Stimulated activated CD4-positive, alpha-beta T cell treated with anti-CD3 and anti-CD28 coated beads, Interleukin-2, amount 100 ng/mL, for 4 hours (primary cell): ENCODE measurements at places on chromosomes 3 and 15.

GRCh38 chr3:8848696-8849131 is 79.3 kb upstream of the OXTR start:
- no peak for DNase-seq

DNA sequence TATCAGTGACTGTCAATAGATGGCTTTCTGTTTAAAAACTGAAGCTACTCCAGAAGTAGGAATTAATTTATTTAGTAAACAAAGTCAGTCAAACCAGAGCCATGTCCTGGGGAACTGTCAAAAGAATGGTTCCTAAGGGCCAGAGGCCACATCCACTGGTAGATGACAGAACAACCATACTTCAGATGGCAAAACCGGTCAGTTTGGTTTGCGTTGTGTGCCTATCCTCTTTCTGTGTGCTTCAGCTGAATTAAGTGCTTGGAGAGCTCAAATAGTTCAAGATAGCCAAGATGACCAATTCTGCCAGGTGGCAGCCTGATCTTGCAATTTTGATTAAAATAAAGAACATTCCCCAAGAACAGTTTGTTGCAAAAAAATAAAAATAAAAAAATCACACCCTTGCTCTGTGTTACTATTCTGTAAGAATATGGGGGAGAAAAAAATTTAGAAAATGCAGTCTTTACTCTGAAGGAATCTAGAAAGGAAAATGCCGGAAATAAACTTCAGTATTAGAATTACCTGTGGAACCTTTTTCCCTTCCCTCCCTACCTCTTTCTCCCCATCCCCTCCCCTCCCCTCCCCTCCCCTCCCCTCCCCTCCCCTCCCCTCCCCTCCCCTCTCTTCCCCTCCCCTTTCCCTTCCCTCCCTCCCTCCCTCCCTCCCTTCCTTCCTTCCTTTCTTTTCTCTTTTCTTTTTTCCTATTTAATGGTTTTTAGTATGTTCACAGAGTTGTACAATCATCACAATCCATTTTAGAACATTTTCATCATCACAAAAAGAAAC is 2.5 kb downstream of the MAP3K13 start:
- DNase-seq: no peak

DNA sequence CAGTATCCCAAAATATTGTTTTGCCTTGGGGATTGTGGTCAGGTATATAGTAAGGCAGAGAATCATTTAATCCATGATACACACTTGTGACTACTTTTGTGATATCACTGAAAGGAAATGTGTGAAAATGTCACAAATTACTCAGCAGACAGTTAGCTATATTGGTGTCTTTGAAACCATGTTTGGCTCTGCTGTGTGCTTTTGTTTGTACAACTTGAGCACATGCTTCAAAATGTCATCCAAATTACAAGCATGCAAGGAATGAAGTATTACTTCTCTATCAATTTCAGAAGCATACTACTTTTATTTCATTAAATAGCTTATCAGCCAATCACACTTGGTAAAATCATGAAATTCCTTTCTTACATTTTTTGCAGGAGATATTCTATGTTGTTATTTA is 619.0 kb upstream of the AGTR1 start:
- no peak for DNase-seq

DNA sequence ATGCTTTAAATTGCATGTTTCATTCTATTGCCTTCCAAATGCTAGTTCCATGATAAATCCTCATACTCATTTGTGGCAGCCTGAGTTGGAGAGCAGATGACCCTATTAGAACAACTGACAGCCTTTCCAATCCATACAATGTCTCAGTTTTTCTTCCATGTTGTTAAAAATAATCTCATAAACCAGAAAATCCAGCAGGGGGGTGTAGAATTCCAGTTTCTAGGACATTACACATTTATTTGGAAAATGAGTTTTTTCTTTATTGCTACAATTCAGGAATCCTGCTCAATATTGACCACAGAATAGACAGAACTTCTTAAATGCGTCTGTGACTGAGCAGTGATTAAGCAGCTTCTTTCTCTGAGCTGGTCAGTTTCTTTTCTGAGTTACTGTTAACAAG is 174.2 kb upstream of the ATP10A start:
- no peak for DNase-seq

DNA sequence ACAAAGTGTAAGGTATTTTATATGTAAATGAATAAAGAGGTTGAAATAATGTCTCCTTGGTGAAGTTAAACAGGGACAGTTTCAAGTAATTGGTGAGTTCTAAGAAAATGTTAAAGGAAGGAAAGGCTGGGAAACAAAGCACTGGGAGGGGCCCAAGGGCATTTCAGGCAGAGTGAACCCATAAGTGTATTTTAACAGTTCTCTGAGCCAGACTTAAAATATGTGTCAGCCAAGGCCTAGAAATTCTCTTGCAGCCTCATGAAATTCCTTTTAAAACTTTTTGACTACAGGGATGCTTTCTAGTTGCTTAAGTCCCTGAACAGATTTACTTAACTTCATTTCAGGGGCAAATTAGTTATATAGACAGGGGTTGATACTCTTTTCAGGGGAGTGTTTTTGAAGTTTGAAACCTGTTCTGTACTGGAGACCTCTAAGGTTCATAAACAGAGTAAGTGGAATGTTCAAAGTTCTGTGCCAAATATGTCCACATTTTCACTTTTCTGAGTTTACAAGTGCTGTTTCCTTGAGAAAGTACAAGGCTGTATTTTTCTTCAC is 77.6 kb downstream of the GALK2 start:
- DNase-seq: no peak

DNA sequence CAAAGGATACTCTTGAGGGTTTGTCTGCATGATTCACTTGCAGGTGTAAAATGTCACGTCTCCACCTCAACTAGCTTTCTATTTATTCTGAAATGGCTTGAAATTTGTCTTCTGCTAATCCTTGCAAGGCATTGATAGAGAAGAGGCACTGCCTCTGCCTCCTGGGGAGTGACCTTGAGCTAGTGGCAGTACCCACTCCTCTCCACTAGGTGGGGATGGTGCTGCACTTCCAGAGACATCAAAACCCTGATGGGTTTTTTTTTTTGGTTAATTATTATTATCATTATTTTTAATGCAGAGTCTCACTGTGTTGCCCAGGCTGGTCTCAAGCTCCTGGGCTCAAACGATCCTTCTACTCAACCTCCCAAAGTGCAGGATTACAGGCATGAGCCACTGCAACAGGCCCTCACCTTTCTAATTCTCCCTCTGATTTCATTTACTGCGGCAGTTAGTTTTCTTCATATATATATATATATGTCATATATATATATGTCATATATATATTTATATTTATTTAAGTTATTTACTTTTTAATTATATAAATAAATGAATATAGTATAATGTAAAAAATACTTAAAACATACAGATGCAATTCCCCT is 117.6 kb upstream of the EIF1B start:
- peak; percentile 45 for DNase-seq

- DNase-seq: no peak
These were observed 1133.5 kb downstream of the ROBO1 start for GRCh38 chr3:78634316-78634715.

DNA sequence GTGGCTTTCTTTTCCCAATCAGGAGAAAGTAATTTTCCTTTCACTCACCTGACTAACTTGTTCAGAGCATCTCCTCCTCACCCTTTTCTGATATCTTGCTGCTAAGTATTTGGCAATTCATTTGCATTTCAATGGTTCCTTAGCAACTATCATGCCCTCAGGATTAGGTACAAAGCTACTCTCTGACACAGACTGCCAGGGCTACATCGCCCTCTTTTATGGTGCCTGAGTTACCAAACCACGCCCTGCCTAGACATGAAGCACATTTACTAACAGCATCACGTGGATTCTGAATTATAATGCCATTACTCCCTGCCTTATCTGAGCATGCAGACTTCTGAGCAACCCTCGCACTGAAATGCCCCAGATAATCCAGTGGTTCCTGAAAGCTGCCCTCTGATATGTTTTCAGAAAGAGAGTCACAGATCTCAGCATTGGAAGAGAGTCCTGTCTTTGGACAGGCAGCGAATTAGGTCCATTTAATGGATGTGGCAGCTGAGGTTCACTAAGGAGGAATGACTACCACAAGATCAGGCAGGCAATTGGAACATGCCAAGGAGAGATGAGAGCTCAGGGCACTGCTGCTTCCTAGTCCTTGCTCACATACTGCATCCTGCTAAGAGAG is 14.5 kb downstream of the EPHB1 start:
- DNase-seq: no peak
